Upper lobe of left lung (tissue), 6 donors: ENCODE measurements at places on chromosomes 7 and 10. TPM values are rescaled to one million over a fixed set of nuclear protein-coding genes. Genes with fewer than 3 reads are reported as not detected.

- DNase-seq, result no peak
- no peak overlapping the region for H3K27ac ChIP-seq
- no peaks in the 10 kb centered on the region for H3K4me1 ChIP-seq
- H3K27me3 ChIP-seq, result no peaks in the 10 kb centered on the region
- no peak overlapping the region for H3K4me3 ChIP-seq
Measured at GRCh38 chr10:33387720-33388119, 53.3 kb upstream of the NRP1 start.

DNA sequence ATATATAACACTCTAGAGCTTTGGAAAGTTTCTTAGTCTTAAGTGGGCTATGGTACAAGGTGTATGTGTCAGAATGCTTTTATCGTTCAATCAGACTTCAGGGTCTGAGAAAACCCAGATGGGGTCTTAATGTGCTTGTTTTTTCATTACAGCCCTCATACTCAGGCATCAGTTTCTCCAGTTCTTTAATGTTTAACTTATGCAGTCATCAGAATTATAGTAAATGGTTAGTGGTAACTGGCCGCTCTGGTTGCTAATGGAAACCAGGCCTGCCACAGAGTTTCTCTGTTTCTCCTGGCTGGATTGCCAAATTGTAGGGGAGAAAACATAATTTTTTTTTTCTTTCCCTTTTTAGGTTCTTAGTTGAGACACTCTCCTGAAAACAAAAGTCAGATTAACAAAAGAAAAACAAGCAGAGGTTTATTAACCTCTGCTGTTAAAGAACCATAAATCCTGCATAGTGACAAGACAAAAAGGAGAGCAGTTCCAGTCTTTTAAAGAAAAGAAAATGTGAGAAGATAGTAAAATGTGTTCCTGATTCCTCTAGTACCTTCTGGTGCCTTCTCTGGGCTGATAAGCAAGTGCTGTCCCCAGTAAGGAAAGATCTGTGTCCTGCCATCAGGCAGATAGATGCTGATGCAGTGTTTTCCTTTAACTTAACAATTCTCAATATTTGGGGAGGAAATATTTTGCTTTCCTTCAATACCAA lies 21.5 kb upstream of the GHITM start:
- H3K36me3 ChIP-seq, result no peaks in the 10 kb centered on the region
- no peaks in the 10 kb centered on the region for H3K27me3 ChIP-seq
- H3K4me1 ChIP-seq, result no peaks in the 10 kb centered on the region
- DNase-seq, result no peak
- no peak overlapping the region for H3K27ac ChIP-seq
- no peak overlapping the region for H3K4me3 ChIP-seq

DNA sequence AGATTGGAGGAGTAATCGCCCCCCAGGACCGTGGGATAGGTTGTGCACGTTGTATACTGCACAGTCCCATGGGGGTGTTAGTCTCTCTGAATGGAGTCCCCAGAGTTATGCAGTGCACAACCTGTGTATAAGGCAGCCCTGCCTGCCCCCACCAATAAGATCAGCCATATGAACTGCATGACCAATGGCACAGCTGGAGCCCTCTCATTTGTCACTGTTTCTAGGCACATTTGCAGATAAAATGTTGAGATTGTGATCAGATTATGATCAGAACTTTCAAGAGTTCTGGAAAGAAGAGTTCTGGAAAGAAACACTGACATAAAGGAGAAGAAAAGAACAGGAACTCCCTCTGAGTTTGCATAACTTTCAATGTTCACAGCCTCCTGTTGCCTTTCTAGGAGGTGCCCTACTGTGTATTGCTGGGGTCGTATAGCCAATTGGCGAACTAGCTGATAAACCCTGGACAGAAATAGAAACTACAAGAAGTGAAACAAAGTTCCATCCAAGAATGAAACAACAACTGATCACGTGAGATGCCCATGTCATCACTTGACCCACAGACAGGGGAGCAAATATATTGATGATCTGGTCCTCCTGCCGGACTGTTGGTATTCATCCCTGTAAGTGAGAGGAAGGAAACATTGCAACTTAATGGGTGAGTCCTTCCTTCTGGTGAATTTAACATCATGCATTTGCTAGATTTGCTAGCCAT lies 49.6 kb upstream of the TOMM7 start:
- no peak for DNase-seq
- no peak overlapping the region for H3K4me3 ChIP-seq
- no peaks in the 10 kb centered on the region for H3K27me3 ChIP-seq
- no peaks in the 10 kb centered on the region for H3K4me1 ChIP-seq
- no peaks in the 10 kb centered on the region for H3K36me3 ChIP-seq
- no peak overlapping the region for H3K27ac ChIP-seq

The HYAL4 gene
- total RNA-seq, result not detected

The HMX2 gene
- total RNA-seq, result not detected

The SPDYE5 gene
- total RNA-seq, result not detected
